ENCODE measurements at places on chromosomes 13 and 19. TPM values are rescaled to one million over a fixed set of nuclear protein-coding genes. Genes with fewer than 3 reads are reported as not detected.

- DNase-seq = peak; percentile 22
These were observed 40.8 kb downstream of the RCBTB2 start for GRCh38 chr13:48492096-48492440.

GRCh38 chr13:51557875-51558612, 26.2 kb upstream of the WDFY2 start:
- no peak for DNase-seq

- DNase-seq = no peak
These were observed 6.9 kb downstream of the ZNF585A start for GRCh38 chr19:37165635-37166034.

DNA sequence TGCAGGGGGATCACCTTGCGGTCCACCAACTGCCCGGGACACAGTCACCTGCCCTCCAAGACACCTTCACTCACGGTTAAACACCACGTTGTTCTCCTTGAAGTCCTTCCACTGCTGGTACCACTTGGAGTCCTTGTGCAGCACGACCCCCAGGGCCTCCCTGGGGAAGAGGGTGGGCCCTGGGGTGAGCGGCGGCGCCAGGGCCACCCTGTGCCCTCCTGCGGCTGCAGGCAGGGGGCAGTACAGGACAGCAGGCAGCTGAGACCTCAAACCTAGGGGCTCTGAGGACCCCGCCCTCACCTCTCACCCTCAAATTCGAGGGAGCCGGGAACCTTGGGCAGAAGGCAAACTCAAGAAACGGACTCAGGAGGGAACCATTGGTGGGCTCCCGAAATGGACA, 7.5 kb upstream of the CTXN1 start:
- DNase-seq = no peak

GRCh38 chr13:113951246-113951999, 22.5 kb downstream of the C13orf46 start:
- peak; percentile 30 for DNase-seq

- no peak for DNase-seq
These were observed 4.9 kb downstream of the ARHGEF7 start for GRCh38 chr13:111119966-111120365.

DNA sequence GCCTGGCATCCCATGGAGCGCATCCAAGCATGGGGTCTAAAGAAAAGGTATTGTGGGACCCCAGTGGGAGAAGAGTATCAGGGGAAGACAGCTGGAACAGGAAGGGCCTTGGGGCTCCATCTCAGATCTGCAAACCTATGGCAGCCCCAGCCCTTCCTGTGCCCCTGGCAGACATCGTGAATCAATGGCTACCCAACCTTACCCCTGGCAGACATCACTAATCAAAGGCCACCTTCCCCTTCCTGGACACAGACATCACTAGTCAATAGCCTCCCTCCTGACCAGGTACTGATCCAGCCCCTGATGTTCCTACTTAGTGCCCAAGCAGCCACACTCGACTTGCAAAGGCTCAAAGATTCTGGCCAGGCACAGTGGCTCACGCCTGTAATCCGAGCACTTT, 15.8 kb downstream of the F2RL3 start:
- DNase-seq = no peak

DNA sequence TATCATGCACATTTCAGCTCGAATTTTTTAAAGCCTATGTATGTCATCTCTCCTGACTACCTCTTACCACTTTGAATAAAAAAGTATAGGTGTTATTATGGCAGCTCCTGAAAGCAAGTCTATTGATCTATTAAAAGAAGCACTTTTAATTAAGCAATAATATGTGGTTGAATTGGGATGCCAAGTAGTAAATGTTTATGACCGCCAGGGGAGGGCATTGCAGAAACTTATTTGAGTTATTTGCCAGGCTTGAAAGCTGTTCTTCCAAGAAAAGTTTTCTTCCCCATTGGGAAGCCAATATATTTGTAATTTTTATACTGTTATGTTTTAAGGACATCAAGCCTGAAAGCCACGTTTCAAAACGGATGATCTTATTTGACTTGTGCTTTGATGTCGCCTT, 88.1 kb upstream of the SOX21 start:
- no peak for DNase-seq

DNA sequence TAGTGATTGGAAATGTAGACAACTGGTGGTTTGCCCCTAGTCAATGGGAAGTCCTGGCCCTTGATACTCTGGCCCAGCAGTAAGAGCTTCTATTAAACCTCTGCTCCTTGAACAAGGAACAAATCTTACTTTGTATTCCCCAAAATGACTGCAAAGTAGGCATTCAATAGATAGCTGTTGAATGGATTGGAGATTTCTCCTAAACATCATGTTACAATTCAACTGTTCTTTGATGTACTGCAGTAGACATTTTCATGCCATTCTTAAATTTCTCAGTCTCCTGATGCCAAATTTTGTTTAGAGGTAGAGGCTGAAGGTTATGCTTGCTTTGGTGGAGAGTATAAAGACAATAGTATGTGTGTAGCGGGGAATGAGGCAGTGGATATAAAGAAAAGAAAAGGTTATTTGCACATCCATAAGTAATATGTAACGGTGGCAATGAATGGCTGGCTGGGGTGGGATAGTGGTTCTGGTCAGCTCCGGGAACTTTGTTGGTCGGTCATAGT, 12.8 kb downstream of the MIR17HG start:
- DNase-seq = no peak

DNA sequence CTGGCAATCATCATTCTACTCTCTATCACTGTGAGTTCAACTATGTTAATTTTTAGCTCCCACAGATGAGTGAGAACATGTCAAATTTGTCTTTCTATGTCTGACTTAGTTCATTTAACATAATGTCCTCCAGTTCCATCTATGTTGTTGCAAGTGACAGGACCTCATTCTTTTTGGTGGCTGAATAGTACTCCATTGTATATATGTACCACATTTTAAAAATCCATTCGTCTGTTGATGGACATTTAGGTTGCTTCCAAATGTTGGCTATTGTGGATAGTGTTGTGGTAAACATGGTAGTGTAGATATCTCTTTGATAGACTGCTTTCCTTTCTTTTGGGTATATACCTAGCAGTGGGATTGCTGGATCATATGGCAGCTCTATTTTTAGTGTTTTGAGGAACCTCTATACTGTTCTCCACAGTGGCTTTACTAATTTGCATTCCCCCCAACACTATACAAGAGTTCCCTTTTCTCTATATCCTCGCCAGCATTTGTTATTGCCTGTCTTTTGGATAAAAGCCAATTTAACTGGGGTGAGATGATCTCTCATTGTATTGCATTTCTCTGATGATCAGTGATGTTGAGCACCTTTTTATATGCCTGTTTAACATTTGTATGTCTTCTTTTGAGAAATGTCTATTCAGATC, 124.1 kb downstream of the PCCA start:
- DNase-seq = no peak

DNA sequence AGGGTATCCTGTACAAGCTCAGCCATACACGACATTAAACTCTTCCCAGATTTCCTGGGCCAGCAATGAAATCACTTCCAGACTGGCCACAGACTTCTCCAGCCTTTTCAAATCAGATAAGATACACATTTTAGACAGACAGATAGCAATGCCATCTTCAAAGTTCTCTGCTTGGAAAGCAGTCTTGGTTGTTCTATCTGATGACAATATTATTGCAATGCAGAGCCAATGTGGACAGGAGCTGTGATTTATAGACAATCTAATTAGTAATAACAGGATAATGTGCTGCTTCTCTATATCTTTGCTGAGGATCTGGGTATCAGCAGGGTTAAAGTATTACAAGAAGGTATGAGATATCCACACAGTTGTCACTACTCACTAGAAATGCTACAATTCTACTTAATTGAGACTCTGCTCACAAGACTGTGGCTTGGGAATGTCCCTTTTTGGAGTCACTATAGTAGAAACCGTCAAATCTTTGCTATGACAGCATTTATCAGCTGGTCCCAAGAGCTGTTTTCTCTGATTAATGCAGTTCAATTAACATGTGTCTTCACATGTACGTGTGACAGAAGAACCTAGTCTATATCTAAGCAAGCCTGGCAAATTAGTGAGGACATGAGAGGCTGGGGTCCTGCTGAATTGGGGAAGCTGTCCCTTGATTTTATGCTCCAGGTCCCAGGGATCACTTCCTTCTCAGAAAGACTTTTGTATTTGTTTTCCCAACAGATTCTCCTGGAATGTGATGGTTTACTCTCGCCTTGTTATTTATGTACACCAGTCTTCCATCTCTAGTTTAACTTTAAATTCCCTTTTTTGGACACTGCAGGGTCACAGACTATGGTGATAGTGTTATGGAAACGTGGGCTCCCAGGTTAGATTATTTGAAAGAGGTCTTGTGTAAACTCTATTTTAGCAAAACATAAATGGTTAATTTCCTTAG, 68.8 kb downstream of the COL4A1 start:
- DNase-seq = no peak

GRCh38 chr13:60094385-60095088, 69.2 kb downstream of the DIAPH3 start:
- DNase-seq = no peak

DNA sequence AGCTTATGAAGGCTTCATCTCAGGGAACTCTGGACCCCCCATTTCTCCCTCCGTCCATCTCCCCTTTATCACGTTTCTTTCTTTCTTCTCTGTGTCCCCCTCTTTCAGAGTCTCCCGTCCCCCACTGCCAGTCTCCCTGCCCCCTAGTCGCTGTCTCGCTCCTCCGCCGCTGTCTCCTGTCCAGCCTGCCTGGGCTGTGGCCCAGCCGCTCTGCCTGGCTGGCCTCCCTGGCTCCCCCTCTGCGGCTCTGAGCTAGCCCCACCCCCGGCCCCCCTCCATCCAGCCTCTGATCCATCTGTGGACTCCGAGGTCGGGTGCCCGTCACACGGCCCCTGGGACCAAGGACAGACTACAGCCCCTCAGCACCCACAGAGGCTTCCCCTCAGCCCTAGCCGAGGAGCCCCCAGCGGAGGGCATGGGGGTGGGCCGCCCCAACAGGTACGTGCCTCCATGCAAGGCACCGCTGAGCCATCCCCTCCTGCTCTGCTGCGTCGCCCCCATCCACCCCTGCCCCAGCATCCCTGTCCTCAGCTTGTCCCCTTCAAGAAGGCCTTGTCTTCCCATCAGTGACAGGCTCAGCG, 1.1 kb upstream of the KCNJ14 start:
- no peak for DNase-seq

DNA sequence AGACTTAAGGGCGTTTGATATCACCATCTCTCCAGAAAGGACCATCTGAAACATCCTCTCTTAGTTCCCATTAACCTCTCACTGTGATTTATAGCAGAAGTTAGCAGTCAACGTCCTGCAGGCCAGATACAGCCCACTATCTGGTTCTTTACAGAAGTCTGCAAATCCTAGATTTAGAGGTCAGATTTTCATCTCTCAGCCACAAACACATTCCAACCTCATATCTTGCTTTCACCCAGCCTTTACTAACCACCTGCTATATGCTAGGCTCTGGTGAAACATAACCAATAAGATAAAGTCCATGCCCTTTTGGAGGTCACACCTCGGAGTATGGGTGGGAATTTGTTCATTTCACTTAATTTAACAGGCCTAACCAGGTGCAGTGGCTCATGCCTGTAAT, 76.8 kb upstream of the CACNA1A start:
- no peak for DNase-seq

MIER2 gene
- 22.1 TPM for polyA plus RNA-seq

SSC5D gene
- 37.5 TPM for polyA plus RNA-seq

PCDH9 gene
- 3.5 TPM for polyA plus RNA-seq

IGFL2 gene
- not detected for polyA plus RNA-seq

HNRNPA1L2 gene
- polyA plus RNA-seq = 14.3 TPM

CCDC70 gene
- not detected for polyA plus RNA-seq

SERPINE3 gene
- 0.18 TPM for polyA plus RNA-seq

MTUS2 gene
- polyA plus RNA-seq = 27.6 TPM

SARS2 gene
- polyA plus RNA-seq = 28.0 TPM

LRRC4B gene
- 10.8 TPM for polyA plus RNA-seq

KCNN1 gene
- 0.87 TPM for polyA plus RNA-seq

Data from muscle of back (tissue), 13 donors.